ENCODE measurements at places on chromosomes 13 and 19.

GRCh38 chr13:49053215-49053614 is 77.5 kb downstream of the FNDC3A start:
- no peak for DNase-seq

GRCh38 chr13:25237083-25237482 is 50.2 kb downstream of the MTMR6 start:
- no peak for DNase-seq

- no peak for DNase-seq
Measured at GRCh38 chr19:6459262-6460098, at the start of gene SLC25A23. Gene SLC25A23, minus strand, starts transcription at chr19:6459792. Its CDS starts 164 bp downstream, at chr19:6459628.

- DNase-seq, result no peak
Measured at GRCh38 chr13:69970520-69970919, 137.1 kb upstream of the ATXN8OS start.

DNA sequence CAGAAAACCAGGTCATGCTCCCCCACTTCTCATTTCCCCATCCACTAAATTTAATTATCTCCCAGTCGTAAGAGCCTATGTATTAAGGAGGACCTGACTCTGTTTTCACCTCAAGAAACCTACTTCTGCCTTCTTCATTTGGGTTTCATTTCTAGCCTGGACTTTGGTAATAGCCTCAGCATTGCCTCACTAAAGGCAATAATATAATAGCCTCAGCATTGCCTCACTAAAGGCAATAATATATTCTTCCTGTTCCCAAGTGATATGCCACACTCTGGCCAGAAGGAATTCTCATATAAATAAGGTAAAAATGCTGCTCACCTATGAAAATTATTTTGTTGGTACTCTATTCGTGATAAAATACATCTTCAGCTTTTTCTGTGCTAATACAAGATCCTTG is 993.9 kb downstream of the EFNB2 start:
- no peak for DNase-seq

- no peak for DNase-seq
Measured at GRCh38 chr19:8731428-8732169, 10.2 kb downstream of the OR2Z1 start.

GRCh38 chr13:113912596-113912995 is 48.7 kb upstream of the GAS6 start:
- DNase-seq, result no peak

DNA sequence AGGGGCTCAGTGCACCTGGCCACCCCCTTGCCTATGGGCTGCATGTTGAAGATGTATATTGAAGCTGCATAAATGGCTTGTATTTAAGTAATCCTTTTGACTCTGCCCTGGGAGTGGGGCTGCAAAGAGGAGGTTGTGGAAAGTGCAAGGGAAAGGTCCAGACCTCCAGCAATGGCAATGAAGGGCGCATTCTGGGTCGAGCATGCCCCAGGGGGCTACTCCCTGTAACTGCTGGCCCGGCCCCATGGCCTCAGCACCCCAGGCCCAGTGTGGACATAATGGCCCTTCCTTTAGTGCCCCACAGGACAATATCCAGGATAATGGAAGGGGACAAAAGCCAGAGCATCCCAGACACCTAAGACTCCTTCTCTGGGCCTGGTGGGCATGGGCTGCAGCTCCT is 43.1 kb upstream of the CHST8 start:
- no peak for DNase-seq

DNA sequence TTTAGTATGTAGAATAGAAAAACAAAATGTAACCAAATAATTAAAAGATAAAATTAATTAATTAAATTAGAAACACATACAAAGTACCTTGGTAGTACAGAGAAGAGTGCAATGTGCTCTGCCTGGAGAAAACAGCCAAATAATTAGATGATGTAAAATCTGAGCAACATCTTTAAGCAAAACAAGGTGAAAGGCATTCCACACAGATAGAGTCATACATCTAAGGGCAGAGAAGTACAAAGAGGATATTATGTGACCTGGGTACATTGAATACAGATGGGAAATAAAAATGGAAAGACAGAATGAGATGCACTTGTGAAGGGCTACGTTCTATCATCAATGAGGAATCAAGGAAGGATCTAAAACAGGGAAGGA is 25.2 kb upstream of the FNDC3A start:
- no peak for DNase-seq

DNA sequence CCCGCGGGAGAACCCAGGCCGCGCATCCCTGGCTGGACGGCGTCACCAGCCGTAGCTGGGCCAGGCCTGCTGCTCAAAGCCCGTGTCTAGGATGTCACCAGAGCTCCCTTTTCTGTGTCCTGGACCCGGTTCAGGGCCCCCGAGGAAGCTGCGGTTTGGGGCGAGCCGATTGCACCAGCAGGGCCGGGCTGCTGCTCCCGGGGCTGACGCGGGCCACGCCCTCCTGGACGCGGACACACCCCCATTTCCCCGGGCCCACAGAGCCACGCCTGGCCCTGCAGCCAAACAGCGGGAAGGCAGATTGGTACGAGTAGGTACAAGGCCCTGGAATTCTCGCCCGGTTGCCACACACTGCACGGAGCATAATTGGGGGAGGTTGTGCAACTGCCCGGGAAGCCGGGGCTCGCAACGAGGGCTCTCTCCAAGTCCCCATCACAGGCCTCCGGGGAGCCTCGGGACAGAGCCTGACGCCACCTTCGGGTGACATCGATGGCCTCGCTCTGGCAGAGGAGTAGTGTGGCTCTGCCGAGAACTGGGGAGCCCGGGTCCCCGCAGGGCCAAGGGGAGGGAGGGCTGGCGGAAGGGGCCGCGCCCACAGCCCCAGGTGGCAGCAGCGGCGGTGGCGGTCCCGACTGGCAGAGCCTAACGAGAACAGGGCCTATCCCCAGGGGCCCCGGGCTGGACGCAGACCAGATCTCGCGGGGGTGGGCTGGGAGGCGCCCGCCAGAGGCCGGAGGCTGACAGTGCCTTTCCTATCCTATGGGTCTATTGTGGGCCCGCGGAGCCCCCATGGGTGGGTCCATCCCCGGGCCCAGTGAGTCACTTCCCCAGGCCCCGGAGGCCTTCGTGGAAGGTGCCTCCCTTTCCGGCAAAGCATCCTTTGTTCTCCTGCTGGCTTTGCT is 23.5 kb downstream of the KCTD15 start:
- peak; percentile 47 for DNase-seq

DNA sequence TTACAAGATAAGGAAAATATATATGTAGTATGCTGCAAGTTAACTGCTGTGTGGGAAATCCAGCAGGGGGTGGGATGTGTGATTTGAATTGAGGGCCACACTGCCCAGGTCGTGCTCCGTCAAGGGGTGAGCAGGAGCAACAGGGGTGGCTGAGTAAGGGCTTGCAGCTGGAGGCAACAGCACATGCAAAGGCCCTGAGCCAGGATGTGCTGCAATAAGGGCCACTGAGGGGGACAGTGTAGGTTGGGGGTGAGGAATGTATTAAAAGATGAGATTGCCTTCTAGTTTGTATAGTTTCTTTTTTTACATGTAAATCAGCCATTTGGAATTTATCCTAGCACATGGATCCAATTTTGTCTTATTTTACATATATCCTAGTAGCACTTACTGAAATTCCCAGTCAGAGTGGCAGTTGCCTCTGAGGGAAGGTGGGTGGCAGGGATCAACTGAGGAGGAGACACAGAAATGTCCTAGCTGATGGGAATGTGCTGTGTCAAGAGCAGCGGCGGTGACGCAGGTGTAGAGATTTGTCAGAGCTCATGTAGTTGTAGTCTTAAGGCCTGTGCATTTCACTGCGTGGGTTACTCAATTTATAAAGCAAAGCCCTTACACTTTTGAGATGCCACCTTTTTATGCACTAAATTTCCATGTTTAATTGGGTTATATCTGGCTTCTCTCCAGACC is 5.4 kb upstream of the RBM42 start:
- DNase-seq, result no peak

GRCh38 chr13:35984287-35984686 is 146.9 kb downstream of the DCLK1 start:
- no peak for DNase-seq

DNA sequence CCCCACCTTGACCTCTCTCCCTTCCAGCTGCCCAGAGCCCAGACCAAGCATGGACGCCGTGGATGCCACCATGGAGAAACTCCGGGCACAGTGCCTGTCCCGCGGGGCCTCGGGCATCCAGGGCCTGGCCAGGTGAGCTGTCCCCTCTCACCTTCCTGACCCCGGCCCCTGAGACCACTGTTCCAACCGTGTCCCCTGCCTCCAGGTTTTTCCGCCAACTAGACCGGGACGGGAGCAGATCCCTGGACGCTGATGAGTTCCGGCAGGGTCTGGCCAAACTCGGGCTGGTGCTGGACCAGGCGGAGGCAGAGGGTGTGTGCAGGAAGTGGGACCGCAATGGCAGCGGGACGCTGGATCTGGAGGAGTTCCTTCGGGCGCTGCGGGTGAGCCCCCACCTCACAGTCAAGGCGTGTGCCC is 312 bp downstream of the CAPS start:
- DNase-seq, result no peak

DNA sequence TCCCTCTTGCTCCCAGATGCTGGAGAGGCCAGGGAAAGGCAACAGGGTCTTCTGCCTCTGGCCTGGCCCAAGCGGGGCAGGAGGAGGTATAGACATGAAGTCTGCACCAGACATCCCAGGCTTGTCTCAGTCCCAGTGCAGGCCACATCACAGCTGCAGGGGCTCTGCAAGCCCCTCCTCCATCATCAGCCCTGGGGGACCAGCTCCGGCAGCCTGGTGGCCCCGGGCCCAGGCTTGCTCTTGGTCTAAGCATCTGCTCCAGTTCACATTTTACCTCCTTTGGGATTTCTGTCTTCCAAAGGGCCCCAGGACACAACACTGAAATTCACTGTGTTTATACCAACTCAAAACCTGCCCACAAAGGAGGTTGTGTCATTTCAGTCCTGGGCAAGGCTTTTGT is 359.4 kb downstream of the ZNF536 start:
- DNase-seq, result no peak

DNA sequence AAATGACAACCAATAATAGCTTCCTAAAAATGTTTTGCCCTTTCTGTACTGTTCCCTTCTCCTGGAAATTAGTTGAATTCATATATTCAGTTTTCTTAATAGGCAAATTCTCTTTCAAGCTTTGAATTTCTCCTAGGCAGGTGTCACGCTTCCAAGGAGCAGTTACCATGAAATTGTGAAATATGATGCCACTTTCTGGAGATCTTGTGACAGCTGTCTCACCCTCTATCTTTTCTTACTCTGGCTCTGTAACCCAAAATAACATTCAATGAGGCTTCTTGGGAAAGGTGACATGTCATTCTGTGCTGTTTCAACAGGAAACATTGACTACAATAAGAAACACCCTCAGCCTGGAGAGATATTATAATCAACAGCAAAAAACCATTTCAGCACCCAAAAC is 80.3 kb upstream of the MRI1 start:
- DNase-seq, result no peak

- DNase-seq, result no peak
Measured at GRCh38 chr13:46491641-46492040, 61.3 kb upstream of the LRCH1 start.

DNA sequence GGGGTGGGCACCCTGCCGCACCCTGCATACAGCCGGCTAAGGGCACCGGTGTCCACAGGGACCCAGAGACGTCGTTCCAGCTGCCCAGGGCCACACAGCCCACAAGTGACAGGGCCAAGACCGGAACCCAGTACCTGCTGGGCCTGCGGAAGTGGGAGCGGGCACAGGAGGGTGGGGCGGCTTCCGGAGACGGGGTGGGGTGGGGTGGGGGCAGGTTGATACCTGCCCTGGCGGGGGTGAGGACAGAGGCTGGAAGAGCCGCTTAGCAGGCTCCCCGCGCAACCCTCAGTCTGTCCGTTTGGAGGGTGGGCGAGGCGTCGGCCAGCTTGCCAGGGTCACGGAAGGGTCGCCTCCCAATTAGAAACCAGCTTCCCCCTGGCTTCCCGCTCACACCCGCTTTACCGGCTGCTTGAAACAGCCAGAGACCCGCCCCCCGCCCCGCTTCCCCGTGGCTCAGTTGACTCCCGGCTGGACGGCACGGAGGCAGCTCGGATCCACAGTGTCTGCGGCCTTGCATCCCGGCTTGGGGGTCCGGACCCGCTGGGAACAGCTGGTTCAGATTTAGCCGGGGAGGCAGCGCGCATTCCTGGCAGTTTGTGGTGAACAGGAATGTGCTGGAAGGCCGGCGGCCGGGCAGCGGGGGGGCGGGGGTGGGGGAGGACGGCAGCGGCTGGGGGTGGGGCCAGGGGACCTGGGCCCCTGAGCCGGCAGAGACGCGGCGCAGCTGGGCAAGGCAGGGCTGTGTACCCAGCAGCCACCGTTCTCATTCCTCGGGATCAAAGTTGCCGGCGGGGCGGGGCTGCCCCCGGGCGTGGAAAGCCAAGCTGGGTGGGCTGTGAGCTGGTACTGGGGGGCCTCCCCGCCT is 1.9 kb downstream of the CNN2 start:
- no peak for DNase-seq

DNA sequence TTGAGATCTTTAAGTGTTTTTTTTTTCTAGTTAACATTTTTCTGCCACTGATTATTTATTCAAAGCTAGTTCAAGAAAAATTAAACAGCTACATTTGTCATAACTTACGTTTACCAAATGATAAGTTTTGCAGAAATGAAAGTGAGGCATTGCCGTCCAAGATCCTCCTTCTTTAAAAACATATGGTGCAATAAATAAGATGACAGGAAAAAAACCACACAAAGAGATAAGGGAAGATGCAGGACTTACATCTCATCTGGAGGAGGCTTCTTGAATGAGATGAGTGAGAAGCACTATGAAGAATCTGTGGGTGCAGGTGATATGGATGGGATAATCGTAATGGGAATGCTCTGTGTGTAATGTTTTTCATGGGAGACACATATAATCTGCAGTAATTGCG is 12.4 kb downstream of the TNFSF13B start:
- no peak for DNase-seq

DNA sequence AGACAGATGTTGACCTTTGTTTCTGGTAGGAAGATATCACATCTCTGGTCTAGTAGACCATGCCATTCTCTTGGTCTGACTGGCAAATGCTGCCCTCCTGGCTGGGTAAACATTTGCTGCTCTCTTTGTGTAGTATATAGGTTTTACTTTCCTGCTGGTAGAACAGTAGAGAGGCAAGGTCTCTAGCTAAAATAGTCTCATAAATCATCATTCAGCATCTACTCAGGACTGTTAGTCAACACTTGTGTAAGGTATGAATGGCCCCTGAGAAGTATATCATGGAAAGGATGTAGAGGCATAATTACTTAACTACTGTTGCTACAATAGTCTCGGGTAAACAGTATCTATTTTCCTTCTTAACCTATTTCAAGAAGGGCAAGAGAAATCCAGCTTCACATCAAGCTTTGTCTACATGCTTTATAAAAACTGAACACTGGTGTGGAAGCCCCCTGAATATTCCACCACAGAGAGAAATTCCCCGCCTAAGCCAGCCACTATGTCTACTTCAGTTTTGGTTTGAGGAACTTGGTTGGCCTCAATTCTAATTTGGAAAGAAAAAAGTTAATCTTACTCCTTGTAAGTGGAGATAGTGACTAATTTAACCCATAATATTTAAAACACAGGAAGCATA is 18.4 kb upstream of the MYCBP2 start:
- no peak for DNase-seq

- no peak for DNase-seq
Measured at GRCh38 chr13:36884235-36884634, 35.8 kb downstream of the SMAD9 start.

- DNase-seq, result no peak
Measured at GRCh38 chr13:111082240-111082639, 32.9 kb upstream of the ARHGEF7 start.

GRCh38 chr13:99689955-99690354 is 188.7 kb downstream of the TM9SF2 start:
- no peak for DNase-seq
